ENCODE measurements at places on chromosomes 7 and 10.

DNA sequence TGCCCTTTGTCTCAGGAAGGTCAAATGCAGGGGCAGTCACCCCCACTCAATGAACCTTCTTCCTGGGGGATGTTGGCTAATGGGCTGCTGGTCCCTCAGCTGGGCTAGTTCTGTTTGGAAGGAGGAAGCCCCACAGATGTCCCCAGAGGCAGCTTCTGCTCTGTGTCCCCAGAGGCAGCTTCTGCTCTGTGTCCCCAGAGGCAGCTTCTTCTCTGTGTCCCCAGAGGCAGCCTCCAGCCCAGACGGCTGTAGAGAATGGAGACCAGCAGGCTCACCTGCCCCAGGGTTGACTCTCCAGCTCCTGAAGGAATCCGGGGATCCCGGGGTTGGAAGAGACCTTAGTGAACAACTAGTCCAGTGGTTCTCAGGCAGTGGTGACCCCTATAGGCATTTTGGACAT, 62.5 kb upstream of the LEP start:
- DNase-seq: no peak

DNA sequence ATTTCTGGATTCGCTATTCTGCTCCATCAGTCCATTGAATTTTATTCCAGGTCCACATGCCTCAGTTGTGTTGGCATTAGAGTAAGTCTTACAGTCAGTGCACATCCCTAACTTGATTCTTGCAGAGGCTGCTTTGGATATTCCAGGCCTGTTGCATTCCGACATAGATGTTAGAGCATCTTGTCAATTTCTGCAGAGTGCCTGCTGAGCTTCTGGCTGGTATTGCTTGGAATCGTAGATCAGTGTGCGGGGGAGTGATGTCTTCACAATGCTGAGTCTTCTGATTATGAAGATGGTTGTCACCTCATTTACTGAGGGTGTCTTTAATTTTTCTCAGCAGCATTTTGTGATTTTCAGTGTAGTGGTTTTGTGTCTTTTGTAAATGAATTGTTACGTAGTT, 45.2 kb downstream of the INPP5A start:
- no peak for DNase-seq

DNA sequence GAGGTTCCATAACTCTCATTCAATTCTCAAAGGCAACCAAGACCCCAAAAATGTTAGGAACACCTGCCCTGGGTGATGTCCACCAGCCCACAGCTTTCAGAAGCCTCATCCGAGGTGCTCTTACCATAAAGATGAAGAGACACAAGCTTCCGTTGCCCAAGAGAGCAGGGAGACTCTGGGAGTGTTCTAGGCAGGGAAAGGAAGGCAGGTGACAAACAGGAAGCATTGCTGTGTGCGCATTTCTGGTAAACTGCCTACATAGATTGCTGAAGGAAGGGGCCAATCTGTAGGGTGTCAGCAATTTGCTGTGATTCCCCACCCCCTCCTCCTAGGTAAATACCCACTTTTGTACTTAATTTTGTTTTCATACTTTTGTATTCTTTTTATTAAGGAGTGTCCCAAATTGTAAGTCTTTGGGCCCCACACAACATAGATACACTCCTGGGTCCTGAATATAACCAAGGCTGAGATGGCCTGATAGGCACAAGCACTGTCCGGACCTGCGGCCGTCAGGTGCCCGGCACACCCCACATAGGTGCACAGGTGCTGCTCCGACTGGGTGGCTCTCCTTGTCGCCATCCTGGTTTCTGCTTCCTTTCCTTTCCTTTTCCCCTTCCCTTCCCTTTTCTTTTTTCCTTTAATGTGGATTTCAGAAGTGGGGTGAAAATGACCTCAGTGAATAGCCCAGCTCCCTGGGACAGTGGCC, 51.4 kb upstream of the SMNDC1 start:
- no peak for DNase-seq

- DNase-seq: peak; percentile 94
Measured at GRCh38 chr7:99551767-99552463, at the start of gene FAM200A. TSS of gene FAM200A (minus strand) at chr7:99552114. CDS start at chr7:99548407, 3,707 bp downstream.

DNA sequence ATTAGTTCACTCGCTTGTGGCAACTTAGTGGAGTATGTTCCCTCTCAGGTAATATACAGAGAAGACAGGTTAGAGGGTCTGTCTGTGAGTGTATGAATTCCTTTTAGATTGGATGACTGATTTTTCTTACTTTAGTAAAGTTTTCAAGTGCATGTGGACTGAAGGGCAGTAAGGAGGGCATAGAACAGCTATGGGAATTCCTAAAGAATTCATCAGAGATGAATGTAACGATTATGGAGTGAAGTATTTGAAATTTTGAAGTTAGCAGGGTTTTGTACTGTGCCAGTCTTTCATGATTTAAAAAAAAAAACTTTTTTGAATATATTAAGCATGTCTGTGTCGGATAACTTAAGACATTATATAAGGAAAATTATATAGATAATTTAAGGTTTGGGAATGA, 15.5 kb downstream of the MAPK8 start:
- no peak for DNase-seq

DNA sequence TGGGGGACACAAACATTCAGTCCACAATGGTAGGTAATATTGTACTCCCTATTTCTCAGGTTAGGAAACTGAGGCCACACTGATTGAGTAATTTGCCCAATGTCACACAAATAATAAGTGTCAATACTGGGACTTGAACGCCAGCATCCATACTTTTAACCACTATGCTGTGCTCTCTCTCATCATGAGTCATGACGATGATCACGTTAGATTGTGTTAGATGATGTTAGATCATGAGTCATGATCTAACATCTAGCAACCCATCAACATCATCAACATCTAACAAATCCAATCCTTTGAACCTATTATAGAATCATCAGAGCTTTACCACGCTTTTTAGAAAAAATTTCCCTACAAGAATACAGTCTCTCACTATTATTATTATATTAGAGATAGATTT, 28.1 kb upstream of the HERPUD2 start:
- DNase-seq: no peak

- no peak for DNase-seq
Measured at GRCh38 chr7:155722118-155722517, 77.7 kb downstream of the RBM33 start.

- no peak for DNase-seq
Measured at GRCh38 chr10:30751678-30752331, 122.3 kb upstream of the LYZL2 start.

- DNase-seq: no peak
Measured at GRCh38 chr10:97179731-97180362, 5.9 kb downstream of the SLIT1 start.

DNA sequence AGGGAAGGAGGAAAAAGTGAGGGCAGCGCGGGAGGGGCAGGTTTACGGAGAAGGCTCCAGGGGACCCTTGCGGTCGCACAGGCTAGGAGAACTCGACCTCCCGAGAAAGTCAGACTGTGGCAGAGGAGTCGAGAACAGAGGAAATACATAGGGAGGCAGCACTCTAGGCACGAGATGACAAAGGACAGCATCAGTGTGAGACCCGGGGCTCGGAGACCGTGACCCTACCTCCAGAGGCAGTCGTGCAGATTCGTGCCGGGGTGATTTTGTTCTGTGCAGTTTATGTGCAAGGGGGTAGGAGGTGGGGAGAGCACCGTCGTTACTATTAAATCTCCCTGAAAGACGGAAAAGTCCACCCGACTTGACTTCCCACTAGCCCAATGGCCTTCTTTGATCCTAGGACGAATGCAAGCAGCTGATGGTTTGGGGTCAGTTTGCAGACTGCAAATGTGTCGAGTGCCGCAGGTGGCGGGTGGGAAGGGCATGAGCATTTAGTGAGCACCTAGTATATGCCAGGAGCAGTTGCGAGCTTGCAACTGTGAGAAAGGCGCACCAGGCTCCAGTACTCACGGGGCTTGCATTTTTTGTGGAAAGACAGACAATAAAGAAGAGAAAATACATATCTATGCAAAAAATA, 674 bp upstream of the OSBPL3 start:
- no peak for DNase-seq

GRCh38 chr10:119442758-119443060, 99.8 kb downstream of the RGS10 start:
- no peak for DNase-seq

GRCh38 chr10:84876116-84876999, 548.0 kb downstream of the CCSER2 start:
- DNase-seq: no peak

GRCh38 chr10:30095631-30096422, 36.4 kb upstream of the JCAD start:
- no peak for DNase-seq

GRCh38 chr7:24819916-24820689, 62.8 kb upstream of the GSDME start:
- peak; percentile 91 for DNase-seq

DNA sequence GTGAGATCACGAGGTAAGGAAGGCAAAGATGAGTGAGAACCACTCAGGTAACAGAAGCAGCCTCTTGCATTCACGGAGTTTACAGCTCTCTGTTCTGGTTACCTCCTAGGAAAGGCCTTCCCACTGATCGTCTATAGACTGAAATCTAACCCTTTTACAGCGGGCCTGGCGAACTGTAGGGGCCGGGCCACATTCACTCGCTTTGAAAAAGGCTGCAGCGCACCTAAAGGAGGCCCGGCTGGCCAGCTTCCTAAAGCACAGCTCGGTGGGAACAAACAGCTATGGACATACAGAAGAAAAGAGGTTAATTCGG, 565 bp downstream of the ATP5MK start:
- DNase-seq: peak; percentile 24

GRCh38 chr7:37173670-37174069, 275.0 kb downstream of the ELMO1 start:
- no peak for DNase-seq

DNA sequence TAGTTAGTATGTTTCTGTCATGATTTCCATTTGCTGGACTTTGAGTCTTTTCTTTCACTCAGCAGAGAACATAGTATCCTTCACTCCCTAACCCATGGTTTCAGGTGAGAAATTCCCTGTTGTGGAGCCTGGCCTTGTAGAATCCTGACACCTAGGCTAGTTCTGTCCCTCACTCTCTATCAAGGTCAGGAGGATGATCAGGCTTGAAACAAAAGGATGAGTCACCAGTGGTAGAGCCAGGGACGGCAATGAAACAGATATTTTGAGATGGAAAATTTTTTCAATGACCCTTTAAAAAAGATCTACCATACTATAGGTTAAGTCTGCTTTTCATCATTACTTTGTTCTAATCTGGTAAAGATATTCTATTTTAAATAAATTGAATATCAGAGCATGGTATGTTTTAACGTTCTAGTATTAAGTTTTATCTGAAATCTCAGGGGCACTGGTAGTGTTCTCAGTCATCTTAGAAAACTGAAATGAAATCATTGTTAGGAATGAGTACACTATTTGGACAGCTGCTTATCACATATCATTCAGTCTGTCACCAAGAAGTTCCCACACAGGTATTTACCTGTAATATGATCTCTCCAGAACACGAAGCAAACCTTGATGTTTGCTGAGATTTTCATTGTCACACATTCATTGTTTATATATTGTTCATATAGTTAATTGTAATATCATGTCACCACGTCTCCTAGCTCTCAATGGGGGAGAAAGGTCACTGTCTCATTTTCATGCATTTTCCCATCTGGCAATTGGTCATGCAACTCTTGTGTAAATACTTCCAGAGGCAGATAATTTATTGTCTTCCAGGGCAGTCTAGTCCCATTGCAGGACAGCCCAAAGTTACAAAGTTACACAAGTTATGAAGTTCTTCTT, 299.9 kb upstream of the LRRTM3 start:
- no peak for DNase-seq

GRCh38 chr10:96283756-96284155, 12.4 kb upstream of the BLNK start:
- DNase-seq: no peak

DNA sequence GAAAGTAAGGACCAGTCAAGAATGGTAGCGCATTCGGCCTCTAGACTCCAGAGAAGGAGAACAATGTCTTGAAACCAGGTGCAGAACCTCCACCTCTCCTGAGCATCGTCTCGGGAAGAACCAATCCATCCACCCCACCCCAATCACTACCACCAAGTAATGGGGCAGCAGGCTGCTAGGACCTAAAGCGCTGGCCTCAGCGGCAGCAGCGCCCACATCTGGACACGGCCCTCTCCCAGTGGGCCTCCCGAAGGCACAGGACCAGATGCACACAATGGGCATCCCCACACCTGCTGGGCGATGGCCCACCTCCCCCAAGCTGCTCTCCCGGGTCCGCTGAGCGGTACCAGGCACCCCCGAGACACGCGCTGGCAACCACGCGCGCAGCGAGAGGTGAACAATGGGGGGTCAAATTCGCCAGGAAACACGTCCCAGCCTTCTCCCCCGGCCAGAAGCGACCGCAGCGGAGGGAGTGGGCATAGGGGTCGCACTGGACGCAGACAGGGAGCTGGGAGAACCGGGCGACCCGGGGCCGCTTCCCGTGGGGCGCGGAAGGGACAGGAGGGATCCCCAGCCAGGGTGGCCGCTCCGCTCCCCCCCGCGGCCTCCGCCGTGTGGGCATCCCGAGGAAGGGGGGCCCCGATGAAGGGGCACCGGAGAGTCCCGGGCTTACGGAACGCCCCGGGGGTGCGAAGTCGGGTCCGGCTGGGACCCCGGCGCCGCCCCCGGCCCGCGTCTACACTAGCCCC, 506 bp downstream of the CTTNBP2 start:
- peak; percentile 68 for DNase-seq

DNA sequence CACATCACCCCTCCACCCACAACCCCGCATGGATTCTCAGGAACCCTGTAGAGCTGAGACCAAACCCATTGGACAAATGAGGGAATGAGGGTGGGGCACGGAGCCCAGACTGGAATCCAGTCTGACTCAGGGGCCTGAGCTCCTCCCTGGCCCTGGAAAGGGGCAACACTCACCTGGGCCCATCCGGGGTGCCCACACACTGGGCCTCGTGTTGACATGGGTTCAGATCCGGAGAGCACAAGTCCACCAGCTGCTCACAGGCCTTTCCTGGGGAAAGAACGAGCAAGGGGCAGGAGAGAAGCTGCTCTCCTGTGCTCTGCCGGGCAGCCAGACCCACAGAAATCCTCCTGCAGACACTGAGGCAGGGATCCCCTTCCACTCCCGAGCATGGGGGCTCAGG, 172.2 kb downstream of the SLIT1 start:
- DNase-seq: no peak

GRCh38 chr7:29865526-29865925, 59.2 kb downstream of the WIPF3 start:
- DNase-seq: no peak

DNA sequence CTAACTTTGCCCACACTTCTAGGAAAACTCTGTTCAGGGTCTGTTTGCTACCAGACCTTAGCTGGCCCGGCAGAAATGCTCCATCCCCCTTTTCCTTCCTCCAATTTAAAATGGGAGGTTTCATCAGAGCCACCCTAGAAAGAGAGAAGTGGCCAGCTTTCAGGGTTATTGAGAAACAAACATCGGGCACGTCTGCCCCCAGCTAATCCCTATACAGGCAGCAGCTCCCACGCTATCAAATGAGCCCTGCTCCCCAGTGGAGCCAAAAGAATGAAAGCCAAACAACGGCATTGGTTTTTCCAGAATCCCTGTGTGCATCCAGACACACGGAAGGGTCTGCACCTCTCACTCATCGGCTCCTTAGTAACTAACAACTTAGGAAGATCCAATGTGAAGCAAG, 132.5 kb downstream of the GRID1 start:
- no peak for DNase-seq

DNA sequence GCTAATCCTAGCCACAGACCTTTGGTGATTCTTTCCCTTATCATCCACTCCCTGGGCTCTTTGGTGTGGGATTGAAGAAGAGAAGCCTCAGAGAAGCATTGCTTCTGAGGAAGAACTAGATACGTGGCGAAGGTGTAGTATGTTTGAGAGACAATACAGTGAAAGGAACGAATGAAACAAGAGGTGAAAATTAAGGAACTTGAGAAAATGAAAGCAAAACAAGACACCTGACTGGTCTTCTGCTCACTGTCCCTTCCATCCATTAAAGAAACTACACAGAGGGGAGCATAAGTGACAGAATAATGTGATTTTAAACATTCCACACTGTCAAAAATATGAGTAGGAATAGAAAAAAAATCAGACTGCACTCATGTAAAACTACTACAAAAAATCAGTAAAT, 219.6 kb upstream of the NPSR1 start:
- DNase-seq: no peak

All from NCI-H1417 (cell line).